ENCODE measurements at places on chromosomes 1 and 21. TPM values are rescaled to one million over a fixed set of nuclear protein-coding genes. Genes with fewer than 3 reads are reported as not detected.

Gene RHEX
- total RNA-seq = not detected

Gene GPA33
- total RNA-seq = not detected

Gene KCNJ9
- not detected for total RNA-seq

Gene PHGDH
- total RNA-seq = 108 TPM

GRCh38 chr1:43009274-43009673 is 50.6 kb upstream of the SLC2A1 start:
- DNase-seq = no peak

- DNase-seq = no peak
Observed at GRCh38 chr1:171922999-171923398, 81.7 kb downstream of the DNM3 start.

DNA sequence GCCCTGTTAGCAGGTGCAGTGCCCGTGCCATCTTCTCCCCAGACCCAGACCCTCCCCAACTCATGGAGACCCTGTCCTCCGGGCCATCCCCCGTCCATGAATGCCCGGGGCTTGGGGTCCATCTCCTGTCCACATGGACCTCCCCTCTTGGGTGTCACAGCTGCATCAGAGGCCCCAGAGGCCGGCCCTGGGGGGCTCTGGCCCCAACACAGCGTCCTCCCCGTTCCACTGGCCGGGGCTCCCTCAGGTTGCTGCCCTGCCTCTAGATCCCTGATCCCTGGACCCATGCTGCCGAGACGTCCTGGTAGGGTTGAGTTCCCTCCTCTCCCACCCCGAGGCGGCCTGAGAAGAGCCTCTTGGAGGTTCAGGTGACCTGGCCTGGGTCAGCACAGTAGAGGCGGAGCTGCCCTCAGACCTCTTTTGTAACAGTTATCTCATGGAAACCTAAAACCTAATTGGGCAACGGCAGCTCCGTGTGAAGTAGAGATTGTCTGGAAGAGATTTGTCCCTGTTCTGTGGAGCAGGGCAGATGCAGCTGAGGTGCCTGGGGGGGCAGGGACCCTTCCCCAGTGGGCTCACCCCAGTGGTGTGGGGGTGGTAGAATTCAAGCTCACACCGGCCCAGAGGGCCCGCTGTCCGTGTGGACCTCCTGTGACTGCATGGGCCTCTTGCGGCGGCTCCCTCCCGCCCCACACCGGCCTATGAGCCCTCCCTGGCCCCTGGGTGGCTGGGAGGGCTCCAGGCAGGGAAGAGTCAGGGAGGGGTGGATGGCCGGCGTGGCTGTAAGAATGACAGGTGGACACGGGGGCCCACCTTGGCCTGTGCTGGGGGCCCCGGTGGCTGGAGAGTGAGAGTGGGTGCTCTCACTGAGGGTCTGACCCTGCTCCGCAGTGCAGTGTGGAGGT is 56.1 kb downstream of the SKI start:
- DNase-seq = no peak

DNA sequence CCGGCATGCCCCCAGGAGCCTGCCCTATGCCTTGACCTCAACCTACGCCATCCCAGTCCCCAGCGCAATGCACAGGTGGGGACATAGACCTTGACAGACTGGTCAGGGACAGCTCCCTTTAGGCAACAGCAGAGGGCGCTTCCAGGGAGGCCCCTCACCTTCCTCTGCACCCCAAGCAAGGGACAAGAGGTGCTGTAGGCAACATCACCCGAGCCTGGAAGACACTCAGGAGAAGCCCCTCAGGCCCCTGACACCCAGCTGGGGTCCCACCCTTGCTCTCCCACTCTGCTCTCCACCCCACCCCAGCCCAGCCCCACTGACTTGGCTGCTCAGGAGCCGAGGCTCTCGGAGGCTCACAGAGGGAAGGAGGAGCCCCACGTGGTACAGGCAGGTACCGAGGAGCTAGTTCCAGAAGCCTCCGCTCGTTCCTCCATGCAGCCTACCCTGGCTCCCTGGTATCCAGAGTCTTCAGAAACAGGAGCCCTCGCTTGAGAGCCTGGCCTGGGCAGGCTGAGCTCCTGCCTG is 2.4 kb upstream of the WNT3A start:
- peak; percentile 40 for DNase-seq

DNA sequence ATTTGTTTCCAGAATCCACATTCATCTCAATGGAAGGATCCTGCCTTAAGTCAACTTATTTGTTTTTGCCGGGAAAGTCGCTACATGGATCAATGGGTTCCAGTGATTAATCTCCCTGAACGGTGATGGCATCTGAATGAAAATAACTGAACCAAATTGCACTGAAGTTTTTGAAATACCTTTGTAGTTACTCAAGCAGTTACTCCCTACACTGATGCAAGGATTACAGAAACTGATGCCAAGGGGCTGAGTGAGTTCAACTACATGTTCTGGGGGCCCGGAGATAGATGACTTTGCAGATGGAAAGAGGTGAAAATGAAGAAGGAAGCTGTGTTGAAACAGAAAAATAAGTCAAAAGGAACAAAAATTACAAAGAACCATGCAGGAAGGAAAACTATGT is 2.6 kb downstream of the GADD45A start:
- DNase-seq = no peak

Data from SK-MEL-5 (cell line).